ENCODE measurements at places on chromosomes 16 and 17. TPM values are rescaled to one million over a fixed set of nuclear protein-coding genes. Genes with fewer than 3 reads are reported as not detected.

MYO15A gene
- total RNA-seq = 6.1 TPM

ADAMTS18 gene
- total RNA-seq = 0.25 TPM

SOCS3 gene
- total RNA-seq = 173 TPM

CARD14 gene
- 30.0 TPM for total RNA-seq

PRR35 gene
- not detected for total RNA-seq

All from vagina (tissue), 2 donors.